ENCODE measurements at places on chromosomes 12 and 14.

DNA sequence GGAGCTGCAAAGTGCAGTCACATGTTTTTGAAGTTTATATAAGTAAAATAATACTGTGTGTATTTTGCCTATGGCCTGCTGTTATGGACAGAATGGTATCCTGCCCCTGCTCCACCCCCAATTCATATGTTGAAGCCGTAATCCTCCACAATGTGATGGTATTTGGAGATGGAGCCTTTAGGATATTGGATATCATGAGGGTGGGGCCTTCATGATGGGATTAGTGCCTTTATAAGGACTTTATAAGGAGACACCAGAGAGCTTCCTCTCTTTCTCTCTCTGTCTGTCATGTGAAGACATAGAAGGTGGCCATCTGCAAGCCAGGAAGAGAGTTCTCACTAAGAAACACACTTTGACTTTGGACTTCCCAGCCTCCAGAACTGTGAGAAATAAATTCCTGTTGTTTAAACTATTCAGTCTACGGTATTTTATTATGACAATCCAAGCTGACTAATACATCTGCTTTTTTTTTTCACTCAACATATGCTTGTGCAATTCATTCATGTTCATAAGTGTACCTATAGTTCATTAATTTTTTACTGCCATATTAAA is 3.1 kb upstream of the CHPT1 start:
- DNase-seq: no peak

GRCh38 chr12:105420046-105420445 is 89.6 kb downstream of the C12orf75 start:
- no peak for DNase-seq

DNA sequence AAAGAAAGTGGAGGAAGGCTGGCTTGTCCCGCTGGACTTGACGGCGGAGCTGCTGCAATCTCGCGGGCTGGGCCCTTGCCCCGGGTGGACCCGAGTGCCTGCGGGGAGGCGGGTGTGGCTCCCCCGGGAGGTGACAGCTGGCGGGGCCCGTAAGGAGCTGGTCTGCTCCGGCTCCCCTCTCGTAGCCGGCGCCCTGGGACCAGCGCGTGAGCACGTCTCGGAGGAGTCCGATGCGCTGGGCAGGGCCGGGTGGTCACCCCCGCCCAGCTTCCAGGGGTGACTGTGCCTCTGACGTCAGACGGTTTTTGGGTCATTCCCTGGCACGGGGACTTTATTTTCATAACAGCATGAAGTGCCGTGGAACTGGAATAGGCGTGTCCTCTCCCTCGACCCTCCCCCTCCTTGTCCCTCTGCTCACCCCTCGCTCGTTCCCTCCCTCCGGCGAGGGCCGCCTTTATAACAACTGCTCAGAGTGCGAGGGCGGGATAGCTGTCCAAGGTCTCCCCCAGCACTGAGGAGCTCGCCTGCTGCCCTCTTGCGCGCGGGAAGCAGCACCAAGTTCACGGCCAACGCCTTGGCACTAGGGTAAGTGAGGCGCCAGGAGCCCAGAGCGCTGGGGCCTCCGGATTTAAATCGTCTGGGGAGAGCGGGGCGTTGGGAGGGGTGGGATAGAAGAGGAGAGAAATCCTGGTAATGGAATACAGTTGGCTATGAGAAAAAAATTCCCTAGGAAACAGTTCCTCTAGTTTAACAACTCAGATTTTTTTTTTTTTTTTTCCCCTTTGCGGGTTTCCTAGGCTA is at the start of gene GPRC5A:
GPRC5A (plus strand) TSS at position 483 of the 801 bp plus-strand sequence. CDS start 16,688 bp downstream, outside the sequence.
- DNase-seq: peak; percentile 34

GRCh38 chr12:54701940-54702592 is 53.9 kb upstream of the DCD start:
- DNase-seq: no peak

- peak; percentile 36 for DNase-seq
These were observed 4.4 kb downstream of the AMHR2 start for GRCh38 chr12:53427905-53428594.

DNA sequence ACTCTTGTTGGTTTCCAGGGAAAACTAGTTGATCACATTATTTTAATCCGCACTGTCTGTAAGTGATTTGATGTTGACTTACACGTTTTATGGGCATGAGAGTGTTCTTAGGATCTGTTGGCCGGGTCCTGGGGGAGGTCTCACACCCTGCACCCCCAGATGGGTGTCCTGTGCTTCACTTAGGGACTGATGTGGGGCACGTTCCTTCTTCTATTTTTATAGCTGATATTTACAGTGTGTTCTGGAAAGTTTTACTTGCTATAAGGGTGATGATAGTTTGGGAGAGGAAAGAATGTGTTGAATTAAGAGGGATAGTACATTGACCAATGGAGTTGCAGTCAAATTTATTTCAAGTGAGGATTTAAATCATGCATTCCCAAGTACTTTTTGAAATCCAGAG is 96.5 kb upstream of the DYNC1H1 start:
- DNase-seq: no peak

GRCh38 chr14:99289394-99290189 is 17.6 kb upstream of the BCL11B start:
- no peak for DNase-seq

DNA sequence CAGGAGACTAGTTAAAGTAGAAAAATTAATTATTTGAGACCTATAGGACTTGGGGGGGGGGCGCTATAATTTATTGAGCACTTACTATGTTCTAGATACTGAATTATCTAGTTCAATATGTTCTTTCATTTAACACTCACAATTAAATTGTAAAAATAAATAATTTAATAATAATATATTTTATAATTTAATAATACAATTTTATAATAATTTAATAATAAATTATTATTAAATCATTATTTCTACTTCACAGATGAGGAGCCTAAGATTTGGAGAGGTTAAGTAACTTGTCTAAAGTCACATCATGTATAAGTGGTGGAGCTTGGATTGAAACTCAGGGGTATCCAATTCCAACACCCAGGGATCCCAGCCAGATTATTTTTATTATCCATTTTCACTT is 98.8 kb upstream of the CCDC175 start:
- no peak for DNase-seq

DNA sequence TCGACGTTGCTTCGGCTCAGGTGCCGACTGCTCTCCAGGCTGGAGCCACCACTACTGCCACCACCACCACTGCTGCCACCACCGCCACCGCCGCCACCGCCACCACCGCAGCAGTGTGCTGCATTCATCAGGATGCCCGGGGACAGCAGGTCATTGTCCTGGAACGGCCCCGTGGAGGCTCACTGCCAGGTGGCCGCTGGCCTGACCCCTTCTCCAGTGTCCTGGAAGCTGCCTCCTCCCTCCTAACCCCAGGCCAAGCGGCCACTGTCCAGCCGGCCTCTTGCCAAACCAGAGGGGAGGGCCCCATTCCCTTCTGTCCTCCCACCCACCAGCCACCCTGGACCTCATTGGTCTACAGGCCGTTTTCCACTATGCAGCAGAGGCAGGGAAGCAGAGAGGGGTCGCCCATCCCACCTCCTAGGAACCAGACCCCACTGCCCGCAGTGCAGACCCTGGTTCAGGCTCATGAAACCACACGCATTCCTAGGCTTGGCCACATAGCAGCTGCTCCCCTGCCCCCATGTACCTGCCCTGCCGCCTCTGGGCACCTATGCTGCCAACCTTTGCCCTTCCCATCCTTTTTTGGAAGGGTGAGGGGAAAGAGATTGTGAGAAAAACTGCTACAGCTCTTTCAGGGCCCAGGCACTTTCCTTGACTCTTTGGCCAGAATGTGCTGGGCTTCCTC is 15.2 kb downstream of the ARL6IP4 start:
- DNase-seq: no peak

DNA sequence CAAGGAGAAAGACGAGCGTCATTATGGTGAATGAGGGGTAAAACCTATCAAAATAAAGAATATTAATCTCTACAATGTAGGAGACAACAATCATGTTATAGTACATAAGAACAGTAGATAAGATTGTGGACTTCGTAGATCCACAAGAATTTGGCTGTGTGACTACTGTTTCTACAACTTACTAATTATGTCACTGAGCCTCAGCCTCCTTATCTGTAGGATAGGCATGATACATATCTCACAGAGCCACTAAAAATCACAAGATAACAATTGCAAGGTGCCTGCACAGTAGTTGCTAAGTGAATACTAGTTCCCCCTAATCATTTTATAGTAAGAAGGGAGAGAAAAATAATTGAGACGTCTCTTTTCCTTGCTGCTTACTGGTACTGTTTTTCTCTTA is 78.2 kb upstream of the STAC3 start:
- no peak for DNase-seq

DNA sequence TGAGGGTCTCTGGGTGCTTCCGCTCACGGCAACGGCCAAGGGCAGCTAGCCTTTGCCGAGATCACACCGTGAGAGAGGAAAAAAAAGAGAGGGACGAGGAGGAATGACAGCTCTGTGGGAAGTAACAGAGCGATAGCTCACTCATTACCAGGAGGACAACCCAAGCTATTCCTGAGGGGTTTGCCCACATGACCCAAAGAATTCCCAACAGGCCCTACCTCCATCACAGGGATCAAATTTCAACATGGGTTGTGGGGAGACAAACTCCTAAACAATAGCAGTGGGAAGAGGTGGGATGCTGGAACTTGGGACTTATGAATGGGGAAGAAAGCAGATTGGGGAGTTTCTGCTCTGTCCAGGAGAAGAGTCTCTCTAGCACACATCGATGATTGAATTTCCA is 180.6 kb downstream of the LRRK2 start:
- no peak for DNase-seq

- no peak for DNase-seq
These were observed 17.9 kb downstream of the RAD52 start for GRCh38 chr12:931591-931990.

GRCh38 chr14:102437997-102438915 is 71.3 kb downstream of the ANKRD9 start:
- DNase-seq: peak; percentile 80

- no peak for DNase-seq
These were observed 26.7 kb downstream of the CLECL1 start for GRCh38 chr12:9706086-9706685.

DNA sequence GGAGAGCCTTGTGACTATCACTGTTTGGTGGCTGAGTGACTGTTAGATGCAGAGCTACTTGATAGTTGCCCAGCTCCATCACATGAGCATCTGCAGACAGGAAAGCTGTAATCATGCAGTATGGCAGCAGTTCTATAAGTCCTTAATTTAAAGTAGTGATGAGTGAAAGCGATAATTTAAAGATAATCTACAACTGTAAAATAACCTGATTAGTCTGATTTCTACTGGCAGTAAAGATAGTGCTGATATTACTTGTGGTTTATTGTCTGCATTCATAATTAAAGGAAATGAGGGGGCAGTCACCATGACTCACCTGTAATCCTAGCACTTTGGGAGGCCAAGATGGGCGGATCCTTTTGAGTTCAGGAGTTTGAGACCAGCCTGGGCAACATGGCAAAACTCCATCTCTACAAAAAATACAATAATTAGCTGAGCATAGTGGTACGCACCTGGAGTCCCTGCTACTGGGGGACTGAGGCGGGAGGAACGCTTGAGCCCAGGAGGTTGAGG is 41.2 kb upstream of the PLEKHD1 start:
- DNase-seq: no peak

DNA sequence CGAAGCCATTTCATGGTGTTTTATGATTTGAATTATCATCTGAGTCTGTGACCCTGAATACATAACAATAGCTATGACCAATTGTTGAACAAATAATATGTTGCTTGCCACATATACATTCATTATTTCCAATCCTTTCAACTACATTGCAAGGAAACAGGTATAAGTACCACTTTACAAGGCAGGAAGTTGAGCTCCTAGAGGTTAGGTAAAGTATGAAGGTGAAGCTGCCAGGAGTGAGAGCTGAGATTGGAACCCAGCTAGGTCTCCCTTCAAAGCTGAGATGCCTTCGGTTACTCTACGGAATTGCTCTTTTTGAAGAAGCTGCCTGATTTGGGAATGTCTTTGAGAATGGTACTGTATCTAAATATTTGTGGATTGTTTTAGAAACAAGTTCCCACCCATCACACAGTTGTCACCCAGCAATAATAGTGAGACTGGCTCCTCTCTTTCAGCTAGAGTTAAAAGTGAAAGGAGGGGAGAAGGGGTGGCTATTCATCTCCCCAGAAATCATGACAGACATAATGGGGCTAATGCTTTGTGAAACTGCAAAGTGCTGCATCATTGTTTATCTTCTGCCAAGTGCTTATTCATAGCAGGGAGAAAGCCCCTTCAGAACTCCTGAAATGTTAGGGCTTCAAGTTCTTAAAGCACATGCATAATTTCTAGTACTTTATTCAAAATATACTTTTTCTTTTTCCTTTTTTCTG is 75.9 kb upstream of the AMIGO2 start:
- DNase-seq: no peak

DNA sequence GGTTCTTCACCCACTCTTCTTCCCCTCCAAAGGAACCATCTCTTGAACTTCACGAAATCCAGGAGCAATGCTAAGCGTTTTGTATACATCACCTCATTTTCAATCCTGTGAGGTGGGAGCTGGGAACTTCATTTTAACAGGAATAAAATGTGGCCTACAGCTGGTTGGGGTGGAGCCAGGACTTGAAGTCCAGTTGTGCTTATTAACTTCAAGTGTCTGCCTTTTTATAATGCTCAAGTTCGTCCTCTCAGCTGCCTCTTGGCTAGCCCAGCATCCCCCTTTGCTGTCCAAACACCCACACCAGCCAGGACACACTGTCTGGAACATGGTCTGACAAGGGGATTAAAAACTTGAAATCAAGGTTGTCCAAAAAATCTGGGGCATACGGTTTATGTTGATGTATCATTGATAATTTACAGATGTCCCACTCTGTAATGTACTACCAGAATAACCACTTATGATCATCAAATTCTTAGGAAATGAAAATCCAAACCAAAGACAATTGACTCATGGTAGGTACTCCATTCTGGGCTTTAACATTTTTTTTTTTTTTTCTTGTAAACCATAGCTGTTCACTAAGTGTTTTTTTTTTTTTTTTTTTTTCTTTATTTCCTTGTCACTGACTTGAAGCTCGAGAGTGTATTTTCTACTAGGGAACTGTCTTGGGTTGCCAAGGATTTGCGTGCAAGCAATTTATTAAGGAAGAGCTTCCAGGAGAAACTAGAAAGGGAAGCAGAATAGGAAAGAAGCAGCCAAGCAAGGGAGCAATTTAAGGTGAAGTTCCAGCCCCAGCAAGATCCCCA is 252.3 kb downstream of the EFCAB11 start:
- no peak for DNase-seq

- DNase-seq: no peak
These were observed 9.8 kb downstream of the PRPF40B start for GRCh38 chr12:49632986-49633702.

DNA sequence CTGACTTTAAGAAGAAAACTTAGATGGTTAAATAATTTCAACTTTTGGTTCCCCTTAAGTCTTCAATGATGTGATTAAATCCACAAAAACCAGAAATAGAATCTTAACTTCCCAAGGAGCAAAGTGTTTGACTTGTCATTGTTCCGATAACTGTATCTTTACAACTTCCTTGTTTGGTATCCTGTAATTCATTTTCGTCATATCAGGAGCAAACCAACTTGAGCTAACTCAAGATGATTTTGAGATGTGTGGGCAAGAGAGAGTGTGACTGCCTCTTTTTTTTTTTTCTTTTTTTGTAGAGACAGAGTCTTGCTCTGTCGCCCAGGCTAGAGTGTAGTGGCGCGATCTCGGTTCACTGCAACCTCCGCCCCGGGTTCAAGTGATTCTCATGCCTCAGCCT is 25.3 kb downstream of the DRAM1 start:
- no peak for DNase-seq
